ENCODE measurements at places on chromosomes 7 and 10.
A peak's percentile ranks its signal among the peaks of the same experiment; 100 is the strongest.

- no peak for DNase-seq
Observed at GRCh38 chr10:44167752-44168151, 217.1 kb downstream of the CXCL12 start.

GRCh38 chr7:125636320-125636962 lies 706.8 kb upstream of the POT1 start:
- no peak for DNase-seq

DNA sequence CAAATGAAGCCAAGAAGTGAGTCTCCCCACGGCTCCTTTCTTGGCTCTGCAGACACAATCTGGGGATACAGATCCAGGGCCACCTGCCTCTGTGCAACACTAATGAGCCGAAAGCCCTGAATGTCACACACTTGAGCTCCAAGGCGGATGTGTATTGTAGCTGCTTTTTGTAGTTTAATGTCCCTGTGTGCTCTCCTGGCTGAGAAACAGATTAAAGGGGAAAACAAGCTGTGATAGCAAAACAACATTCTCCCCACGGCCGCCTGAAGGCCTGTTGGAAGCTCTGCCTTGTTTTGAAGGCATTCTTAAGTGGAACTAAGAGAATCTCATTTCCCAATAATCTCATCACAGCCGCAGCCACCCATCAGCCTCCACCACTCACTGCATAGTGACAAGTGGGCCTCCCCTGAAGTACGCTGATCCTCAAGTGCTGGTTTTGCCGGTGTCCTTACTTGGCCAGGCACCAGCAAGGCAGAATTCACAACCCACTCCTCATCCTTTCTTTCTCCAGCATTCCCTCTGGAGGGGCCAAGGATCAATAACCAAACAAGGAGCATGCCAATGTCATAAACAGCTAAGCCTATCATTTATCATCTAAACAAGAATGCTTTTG lies 44.4 kb upstream of the AMPH start:
- no peak for DNase-seq

DNA sequence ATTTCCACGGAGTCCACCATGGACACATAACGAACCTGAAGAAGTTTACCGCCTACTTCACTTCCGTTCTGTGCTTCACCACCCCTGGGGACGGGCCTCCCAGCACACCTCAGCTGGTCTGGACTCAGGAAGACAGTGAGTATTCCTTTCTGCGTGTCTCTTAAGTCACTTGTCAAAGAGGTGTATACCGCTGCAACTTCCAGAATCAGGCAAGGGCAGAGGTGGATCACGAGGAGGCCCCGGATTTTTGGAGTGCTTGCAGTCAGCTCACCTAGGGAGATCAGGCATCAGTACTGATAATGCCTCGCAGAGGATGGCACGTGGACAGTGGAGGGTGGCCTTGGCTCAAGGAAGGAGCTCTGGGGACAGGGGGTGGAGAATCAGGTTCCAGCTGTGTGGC lies 630.4 kb upstream of the FOXK1 start:
- DNase-seq, result no peak

DNA sequence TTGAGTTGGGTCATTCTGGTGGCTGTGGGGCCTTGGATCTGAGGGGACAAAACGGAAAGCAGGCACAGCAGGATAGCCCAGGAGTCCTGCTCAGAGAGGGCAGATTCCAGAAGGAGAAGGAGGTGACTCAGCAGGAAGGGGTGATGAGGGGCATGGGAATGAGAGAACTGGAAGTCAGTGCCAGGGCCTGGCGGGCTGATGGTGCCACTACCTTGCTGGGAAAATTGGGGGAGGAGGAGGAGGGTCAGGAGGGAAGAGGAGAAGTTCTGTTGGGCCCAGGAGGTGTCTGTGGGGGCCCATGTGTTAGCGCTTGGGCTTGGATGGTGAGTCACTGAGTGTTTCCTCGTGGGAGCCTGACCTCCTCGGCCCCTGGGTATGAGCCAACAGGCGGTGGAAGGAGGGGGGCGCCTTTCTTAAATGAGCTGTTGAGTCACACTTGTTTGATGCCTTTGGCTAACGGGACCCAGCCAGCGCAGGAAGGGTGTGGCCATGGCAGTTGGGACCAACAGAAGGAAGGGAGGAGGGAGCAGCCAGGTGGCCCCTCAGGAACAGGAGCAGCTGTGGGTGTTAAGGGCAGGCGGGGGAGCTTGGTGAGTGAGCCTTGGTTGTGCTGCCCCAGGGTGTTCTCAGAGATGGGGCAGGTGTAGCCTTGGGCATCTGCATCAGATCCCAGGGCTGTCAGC lies 130.0 kb upstream of the BTBD16 start:
- peak; percentile 97 for DNase-seq

- DNase-seq, result no peak
Observed at GRCh38 chr7:81887098-81888090, 117.5 kb upstream of the HGF start.

DNA sequence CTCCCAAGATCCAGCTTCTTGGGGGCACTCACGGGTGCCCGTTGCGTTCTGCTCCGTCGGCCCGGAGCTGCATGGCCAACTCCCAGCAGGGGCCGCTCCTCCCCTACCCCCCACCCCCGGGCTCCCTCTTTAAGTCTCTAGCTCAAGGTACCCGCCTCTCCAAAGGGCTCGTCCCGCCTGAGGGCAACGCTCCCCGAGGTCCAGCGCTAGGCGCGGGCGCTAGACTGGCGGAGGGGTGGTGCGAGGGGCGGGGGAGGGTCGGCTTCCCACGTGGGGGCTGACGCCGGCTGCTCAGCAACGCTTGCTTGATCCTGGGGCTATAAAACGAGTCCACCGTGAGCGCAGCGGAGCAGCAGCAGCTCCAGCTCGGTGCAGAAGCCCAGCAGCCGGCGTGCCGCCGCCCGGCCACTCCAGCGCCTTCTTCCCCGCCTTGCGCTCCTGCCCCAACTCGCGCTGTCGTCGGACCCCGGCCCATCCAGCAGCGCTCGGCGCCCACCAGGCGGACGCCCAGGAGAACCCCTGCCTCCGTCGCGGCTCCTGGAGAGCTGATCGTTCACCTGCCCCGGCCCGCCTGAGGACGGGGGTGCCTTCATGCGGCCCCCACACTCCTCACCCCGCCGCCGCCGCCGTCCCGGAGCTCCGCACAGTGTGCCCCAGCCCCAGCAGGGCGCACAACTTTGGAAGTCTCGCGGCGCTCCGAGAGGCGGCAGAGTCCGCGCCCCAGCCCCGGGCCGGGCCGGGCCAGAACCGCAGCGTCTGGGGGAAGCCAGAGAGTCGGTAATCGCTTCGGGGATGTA lies at the start of gene ADRA2A:
ADRA2A (plus strand) TSS at position 348 of the 797 bp plus-strand sequence. CDS start 968 bp downstream, outside the sequence.
- DNase-seq, result no peak

DNA sequence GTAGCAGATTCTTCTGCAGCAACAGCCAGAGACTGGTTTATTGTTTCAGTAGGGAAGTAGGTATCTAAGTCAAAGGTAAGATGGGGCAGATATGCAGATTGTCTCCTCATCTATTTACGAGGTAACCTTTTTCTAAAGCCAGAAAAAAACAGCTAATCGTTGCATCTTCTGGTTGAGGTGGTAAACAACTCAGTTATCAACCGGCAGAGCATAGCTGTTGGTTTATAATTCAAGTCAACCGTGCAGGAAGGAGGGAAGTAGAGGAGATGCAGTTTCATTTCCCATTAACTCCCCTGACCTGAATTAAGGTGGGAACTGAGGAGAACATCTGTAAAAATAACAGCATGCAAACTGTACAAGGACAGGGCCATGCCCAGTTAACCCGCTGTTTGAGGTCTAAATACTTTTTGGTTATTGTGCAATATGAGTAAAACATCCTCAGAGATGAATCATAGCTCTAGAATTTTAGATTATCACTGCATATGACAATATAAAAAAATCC lies 156.5 kb upstream of the ITGB1 start:
- no peak for DNase-seq

GRCh38 chr7:95669513-95669912 lies 73.2 kb upstream of the PDK4 start:
- DNase-seq, result no peak

- no peak for DNase-seq
Observed at GRCh38 chr7:124930173-124930623, 573 bp upstream of the POT1 start.

DNA sequence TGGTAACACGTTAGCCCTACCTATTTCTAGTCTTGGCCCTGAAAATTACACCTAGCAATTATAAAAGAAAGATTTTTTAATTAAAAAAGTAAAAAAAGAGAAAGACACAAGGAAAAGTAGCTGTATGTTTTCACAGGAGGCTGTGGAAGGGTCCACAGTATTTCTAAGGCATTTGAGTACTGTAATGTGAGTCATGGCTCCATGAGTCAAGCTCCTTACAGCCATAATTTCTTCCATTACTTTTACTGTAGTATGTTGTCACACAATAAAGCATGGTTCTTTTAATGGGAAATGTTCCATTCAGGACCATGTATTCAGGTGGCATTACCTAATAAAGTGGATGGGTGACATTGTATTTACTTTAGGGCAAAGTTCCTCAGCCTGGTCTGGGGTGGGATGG lies 113.4 kb downstream of the GPR37 start:
- no peak for DNase-seq

DNA sequence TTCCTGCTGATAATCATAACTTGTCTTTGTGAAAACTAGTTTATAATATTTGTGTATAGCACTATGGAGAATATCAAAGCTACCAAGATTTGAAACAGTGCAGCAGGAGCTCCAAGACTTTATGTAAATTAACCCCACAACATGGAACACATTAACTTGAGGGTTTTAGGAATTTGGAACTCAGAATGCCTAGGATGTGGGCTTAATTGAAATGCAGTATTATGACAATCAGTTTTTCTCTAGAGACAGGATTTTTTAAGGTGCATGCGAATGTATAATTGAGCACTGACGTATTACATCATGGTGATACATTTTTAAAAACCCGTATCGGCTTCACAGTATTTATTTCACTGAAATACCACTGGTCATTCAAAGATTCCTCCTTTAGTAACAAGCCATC lies 313.1 kb upstream of the DGKB start:
- no peak for DNase-seq

GRCh38 chr10:71783917-71784678 lies 10.8 kb upstream of the VSIR start:
- no peak for DNase-seq

DNA sequence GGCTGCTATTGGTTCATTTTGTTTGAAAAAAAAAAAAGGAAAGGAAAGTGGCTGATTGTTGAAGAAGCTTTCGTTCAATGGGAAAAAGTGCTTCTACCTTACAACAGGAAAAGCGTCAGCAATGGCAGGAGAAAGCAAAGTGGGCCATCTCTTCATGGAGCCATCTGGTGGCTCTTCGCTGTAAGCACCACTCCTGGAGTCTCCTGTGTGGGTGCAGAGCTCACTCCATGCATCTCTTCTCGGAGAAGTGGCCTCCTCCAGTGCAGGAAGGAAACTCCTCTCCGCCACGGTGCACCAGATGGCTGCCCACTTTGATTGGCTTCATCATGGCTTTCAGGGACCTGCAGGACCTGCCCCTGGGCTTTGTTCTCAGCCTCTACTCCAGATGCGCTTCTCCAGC lies 250.9 kb downstream of the PTEN start:
- DNase-seq, result no peak

DNA sequence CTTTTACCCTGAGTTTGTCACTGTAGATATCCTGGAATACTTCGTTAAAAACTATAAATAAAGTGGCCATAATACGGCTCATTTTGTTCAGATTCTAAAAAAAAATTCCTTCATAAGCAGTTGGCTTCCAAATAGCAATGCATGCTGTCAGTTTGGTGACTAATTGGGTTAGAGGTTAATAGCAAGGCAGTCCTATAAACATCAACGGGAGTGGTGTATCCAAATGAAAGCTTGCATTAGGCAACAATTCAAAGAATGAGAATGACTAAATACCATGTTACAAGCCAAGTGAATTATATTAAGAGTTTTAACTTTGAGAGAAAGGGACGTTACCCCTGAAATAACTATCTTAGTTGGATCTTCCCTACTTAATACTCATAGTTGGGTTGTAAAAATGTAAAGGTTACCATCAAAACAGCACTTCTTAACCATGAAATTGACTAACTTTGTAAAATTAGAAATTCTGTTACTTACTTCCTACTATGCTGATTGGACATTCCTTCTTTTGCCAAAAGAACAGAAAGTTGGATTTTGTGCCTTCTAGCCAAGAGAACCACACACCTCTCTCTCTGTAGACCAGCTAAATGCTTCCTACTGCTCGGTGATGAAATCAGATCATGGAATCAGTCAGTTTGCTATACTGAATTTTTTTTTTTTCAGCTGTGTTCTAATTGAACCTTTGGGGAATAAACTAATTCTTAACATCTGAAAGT lies 98.0 kb downstream of the KAT6B start:
- DNase-seq, result no peak

Measured in sigmoid colon (tissue), 7 donors.